ENCODE measurements at places on chromosomes 2 and 18. TPM values are rescaled to one million over a fixed set of nuclear protein-coding genes. Genes with fewer than 3 reads are reported as not detected.

LRP1B gene
- not detected for total RNA-seq

NR4A2 gene
- total RNA-seq = 2.9 TPM

PID1 gene
- total RNA-seq = 2.9 TPM

CD207 gene
- total RNA-seq = not detected

SNTG2 gene
- total RNA-seq = not detected

GPR155 gene
- total RNA-seq = 0.35 TPM

BOK gene
- 32.1 TPM for total RNA-seq

PPP1R1C gene
- 2.2 TPM for total RNA-seq

MPV17 gene
- 78.0 TPM for total RNA-seq

KCNE4 gene
- 0.83 TPM for total RNA-seq

ASIC4 gene
- not detected for total RNA-seq

CRYBA2 gene
- not detected for total RNA-seq

ESPNL gene
- 0.16 TPM for total RNA-seq

GEN1 gene
- total RNA-seq = 12.2 TPM

CSRNP3 gene
- not detected for total RNA-seq

ITPRID2 gene
- 64.8 TPM for total RNA-seq

NOSTRIN gene
- 2.1 TPM for total RNA-seq

MTCL1 gene
- 52.2 TPM for total RNA-seq

PLGLB1 gene
- 0.38 TPM for total RNA-seq

CYP27C1 gene
- total RNA-seq = 4.9 TPM

RFTN2 gene
- total RNA-seq = 0.01 TPM

RETREG2 gene
- total RNA-seq = 88.8 TPM

SLC39A10 gene
- 24.9 TPM for total RNA-seq

TMEM163 gene
- 0.11 TPM for total RNA-seq

IL1F10 gene
- total RNA-seq = not detected

SCN9A gene
- total RNA-seq = 2.8 TPM

C2orf15 gene
- 0.73 TPM for total RNA-seq

VWA3B gene
- total RNA-seq = 0.26 TPM

RAB27B gene
- total RNA-seq = 10.4 TPM

RGPD3 gene
- 0.20 TPM for total RNA-seq

LIMS4 gene
- 0.29 TPM for total RNA-seq

FBXO36 gene
- total RNA-seq = 1.4 TPM

RIT2 gene
- total RNA-seq = not detected

ITGA4 gene
- 2.0 TPM for total RNA-seq

EFR3B gene
- total RNA-seq = 14.7 TPM

TTN gene
- under 0.01 TPM for total RNA-seq

PTH2R gene
- not detected for total RNA-seq

ABCB11 gene
- total RNA-seq = 0.01 TPM

ABCG8 gene
- total RNA-seq = not detected

CTAGE1 gene
- total RNA-seq = not detected

PHOSPHO2 gene
- 3.2 TPM for total RNA-seq

FAHD2A gene
- 25.7 TPM for total RNA-seq
